ENCODE measurements at places on chromosomes 13 and 19. TPM values are rescaled to one million over a fixed set of nuclear protein-coding genes. Genes with fewer than 3 reads are reported as not detected.

Gene AXL
- 9.5 TPM for total RNA-seq

GRCh38 chr19:47446534-47447469 lies 24.9 kb downstream of the SLC8A2 start:
- peak; percentile 66 for ATAC-seq

DNA sequence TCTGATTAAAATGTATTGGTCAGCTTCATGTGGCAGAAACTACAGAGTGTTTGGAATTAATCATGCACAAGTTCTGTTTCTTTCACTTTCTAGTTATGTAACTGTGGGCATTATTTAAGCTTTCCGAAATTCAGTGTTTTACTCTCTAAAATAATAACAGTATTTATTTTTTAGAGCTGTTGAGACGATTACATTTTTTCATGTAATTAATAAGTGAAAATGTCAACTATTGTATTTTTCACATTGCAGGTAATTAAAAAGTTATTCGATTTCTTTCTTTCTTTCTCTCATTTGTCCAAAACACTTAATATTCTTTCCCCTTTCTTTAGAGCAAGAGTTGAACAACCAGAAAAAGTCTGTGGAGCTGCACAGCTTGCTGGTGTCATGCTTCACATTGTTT lies 559.4 kb upstream of the PCDH20 start:
- ATAC-seq = no peak

DNA sequence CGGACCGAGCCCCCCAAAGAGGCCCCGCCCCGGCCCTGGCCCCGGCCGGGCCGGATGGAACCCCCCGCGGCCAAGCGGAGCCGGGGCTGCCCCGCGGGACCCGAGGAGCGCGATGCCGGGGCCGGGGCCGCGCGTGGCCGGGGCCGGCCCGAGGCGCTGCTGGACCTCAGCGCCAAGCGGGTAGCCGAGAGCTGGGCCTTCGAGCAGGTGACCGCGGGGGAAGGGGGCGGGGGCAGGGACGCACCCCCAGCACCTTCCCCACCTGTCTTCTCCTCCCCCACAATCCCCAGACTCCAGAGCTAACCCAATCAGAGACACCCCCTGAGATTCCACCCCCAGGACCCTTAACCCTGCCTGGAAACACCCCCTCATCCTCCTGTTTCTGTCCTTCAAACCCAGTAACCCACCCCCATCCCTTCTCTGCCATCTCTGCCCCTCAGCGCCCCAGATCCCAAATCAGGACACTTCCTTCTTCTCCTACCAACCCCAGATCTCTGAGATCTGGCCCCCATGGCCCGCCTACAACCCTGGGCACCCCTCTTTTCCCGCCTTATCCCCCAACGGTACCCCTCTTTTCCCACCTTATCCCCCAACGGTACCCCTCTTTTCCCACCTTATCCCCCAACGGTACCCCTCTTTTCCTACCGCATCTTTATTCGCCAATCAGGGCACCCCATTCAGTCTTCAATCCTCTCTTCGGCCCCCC lies 505 bp downstream of the ZSWIM4 start:
- ATAC-seq = peak; percentile 42
